NK-92 treated with Interleukin-12 subunit alpha and Interleukin-12 subunit beta, amount 100 ng/mL, for 24 hours (cell line): ENCODE measurements at places on chromosomes 2 and 18.

DNA sequence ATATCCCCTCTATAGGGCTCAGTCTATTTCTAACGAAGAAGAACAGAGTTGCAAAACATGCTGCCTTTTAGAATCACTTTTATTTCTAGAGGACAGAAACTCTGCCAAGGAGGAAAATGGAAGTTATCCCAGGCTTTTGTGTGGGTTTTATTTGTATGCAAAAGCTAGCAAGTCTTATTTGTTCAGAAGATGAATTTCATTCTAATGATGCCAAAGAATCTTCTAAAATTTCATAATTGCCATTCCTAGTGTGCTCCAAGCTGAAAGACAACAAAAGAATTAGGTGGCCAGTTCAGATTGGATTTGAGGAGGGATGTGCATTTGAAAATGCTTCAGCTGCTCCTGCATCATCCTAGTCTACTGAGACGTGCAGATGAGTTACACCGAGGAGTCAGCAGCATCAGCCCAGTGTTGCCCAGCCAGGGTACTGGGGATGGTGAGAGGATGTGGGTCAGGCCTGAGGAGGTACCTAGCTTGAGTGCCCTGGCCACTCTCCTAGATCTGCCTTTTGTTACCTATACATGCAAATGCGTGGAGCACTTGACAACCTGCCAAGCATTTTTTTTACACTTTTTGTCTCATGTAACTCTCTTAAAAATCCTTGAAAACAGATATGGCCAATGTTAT, 80.1 kb downstream of the KCNS3 start:
- DNase-seq: no peak

- DNase-seq: no peak
These were observed 50.7 kb downstream of the TRAPPC12 start for GRCh38 chr2:3430172-3430571.

- DNase-seq: no peak
These were observed 287.1 kb upstream of the ID2 start for GRCh38 chr2:8394569-8395359.

GRCh38 chr2:120959426-120959825, 223.8 kb downstream of the GLI2 start:
- no peak for DNase-seq

DNA sequence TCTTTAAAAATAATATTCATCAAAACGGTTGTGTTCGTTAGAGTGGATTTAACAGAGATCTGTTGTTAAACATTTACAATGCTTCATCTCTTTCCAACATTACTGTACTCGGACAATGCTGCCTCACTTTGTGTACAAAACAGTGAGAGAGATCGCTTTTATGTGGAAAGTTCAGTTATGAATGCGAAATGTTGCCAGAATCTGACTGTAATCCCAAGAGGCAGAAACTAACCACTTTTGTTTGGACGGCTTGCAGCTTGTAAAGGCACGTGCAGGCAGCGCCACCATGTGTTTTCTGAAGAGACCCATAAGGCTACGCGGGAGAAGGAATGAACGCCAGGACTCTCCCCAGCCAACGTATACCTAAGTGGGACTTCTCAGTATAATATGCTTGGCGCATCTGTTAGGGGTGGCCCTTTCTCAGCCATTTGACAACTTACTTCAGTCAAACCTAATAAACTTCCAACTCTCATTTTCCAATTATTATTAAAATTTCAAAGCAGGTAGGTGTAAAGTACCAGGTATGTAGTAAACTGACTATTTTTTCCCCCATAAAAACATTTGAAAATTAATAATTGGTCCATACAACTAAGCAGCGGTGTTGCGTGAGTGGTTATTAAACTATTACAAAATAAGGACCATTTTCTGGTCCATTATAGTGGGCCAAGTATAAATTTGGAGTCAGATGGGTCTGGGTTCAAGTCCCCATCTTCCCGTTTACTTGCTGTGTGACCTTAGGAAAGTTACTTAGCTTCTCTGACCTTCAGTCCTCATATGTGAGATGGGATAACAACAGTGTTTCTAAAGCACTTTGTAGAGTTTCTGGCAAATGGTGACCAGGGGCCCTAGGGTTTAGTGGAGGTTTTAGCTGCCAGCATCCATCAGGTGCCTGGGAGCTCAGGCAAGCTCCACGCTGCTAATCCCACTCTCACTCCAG, 5.6 kb upstream of the NAPG start:
- DNase-seq: no peak

- DNase-seq: no peak
These were observed 11.7 kb downstream of the PSTPIP2 start for GRCh38 chr18:46060359-46060841.

DNA sequence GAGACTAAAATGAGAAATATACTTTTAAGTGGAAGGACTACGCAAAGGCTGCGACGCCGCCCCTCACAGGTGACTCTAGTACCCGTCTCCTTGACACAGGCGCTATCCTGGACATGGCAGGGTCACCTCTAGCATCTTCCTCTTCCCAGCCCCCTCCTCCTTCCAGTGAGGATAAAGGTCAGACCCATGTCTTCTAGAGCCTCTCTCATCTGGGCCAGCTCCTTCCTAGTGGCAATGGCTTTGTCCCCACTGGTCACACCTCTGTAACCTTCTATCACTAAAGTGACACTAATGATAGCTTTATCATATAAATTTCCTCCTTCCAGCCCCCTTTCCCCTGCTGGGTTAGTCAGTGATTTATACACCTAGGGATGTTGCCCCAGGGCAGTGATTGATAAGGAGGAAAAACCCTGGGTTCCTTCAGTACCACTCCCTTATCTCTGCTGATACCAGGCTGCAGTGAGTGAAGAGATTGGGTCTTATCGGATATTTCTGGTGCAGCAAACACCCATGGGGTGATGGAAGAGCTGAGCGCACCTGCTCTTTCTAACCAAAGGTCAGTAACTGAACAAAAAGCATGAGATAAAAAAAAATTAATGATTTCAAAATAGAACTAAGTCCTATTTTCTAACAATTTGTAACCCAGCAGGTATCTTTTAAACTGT, 62.0 kb upstream of the FZD5 start:
- DNase-seq: no peak

DNA sequence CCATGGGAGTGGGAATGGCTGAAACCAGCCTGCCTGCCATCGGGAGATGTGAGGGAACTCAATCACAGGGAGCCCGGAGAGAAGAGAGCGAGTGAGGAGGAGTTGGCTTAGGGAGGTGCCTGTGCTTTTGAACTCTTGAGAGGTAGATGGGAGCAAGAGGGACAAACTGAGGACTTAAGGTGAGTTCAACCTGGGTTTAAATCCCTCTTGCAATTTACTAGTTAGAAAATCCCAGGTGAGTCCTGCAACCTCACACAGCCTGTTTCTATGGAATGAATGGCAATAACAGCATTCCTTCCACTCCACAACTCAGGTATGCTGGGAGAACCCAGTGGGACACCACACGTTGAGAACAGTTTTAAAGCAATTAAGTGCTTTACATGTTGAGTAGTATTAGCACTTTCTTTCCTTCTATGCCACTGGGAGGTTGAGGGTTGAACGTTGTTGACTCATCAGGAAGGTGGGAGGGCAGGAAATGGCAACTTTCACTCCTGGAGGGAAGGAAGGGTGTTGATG, 57.3 kb downstream of the VIT start:
- DNase-seq: no peak

- no peak for DNase-seq
These were observed 28.8 kb downstream of the ZBTB14 start for GRCh38 chr18:5266721-5267120.

DNA sequence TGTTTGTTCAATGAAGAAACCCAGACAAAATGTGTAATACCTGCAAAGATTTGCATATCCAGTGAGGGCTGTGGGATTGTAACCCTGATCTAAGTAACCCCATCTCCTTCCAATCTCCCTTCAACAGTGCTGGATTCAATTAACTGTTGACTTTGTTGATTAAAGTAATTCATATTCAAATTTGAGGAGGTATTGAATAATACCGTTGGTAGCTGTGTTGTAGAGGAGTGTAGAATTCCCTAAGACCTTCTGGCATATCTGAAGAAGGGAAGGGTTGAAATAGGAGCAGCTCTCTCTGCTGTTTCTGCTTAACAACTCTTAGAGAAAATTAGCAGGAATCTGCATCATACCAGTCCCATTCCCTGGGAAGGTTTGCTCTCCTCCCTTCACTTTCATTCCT, 28.2 kb downstream of the MAIP1 start:
- DNase-seq: no peak

- DNase-seq: no peak
These were observed 40.3 kb downstream of the TNFRSF11A start for GRCh38 chr18:62365420-62365819.

- no peak for DNase-seq
These were observed 13.4 kb upstream of the DLGAP1 start for GRCh38 chr18:4468511-4468910.

GRCh38 chr2:64273524-64274398, 129.5 kb upstream of the PELI1 start:
- DNase-seq: no peak

- DNase-seq: peak; percentile 31
These were observed 29.1 kb downstream of the ARMC9 start for GRCh38 chr2:231227310-231228162.

DNA sequence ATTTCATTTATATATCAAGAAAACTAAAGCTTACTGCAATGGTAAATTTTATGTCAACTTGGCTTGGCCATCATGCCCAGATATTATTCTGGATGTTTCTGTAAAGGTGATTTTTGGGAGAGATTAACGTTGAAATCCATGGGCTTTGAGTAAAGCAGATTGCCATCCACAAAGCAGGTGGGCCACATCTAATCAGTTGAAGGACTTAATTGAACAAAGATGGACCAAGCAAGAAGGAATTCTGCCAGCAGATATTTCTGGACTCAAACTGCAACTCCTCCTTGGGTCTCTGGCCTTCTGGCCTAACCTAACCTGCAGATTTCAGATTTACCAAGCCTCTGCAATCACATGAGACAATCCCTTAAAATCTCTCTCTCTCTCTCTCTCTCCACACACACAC, 77.8 kb downstream of the GYPC start:
- DNase-seq: no peak

DNA sequence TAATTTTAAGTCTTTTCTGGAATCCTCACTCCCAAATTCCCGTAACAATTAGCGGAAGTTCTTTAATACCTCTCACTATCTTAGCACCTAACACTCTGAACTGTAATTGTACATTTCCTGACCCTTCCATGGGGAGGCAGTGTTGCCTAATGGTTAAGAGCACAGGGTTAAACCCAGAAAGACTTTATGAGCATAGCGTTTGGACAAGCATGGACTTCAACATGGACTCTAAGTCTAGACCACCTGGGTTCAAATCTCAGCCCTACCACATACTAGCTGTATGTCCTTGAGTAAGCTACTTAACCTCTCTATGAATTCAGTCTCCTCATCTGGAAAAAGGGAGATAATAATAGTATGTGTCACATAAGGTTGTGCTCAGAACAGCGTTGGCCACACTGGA, 13.0 kb downstream of the ANTXR1 start:
- no peak for DNase-seq

- no peak for DNase-seq
These were observed 65.4 kb upstream of the MCFD2 start for GRCh38 chr2:46980786-46981573.

GRCh38 chr2:55519938-55520885, 694 bp downstream of the CFAP36 start:
- no peak for DNase-seq

GRCh38 chr2:120864981-120865380, 129.3 kb downstream of the GLI2 start:
- no peak for DNase-seq

DNA sequence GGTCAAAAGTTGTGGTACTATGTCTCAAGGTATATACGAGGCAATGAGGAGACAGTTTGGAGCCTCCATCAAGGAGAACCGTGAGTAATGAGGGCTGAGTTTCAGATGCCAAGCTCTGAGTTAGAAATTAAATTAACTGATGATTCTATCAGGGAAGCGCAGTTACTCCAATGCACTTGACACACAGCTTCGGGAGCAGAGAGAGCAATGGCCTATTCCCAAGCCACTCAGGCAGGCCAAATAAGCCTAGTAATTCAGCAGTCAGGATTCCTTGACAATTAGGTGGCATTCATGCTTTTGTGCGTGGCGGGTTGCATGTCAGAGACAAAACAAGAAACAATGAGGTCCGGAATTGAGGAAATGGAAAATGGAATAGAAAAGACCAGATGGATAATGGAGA, 123.2 kb downstream of the MMADHC start:
- no peak for DNase-seq

- DNase-seq: no peak
These were observed 300.2 kb downstream of the LPIN1 start for GRCh38 chr2:12046641-12047040.

- no peak for DNase-seq
These were observed 3.7 kb downstream of the TNS1 start for GRCh38 chr2:217998926-217999594.

DNA sequence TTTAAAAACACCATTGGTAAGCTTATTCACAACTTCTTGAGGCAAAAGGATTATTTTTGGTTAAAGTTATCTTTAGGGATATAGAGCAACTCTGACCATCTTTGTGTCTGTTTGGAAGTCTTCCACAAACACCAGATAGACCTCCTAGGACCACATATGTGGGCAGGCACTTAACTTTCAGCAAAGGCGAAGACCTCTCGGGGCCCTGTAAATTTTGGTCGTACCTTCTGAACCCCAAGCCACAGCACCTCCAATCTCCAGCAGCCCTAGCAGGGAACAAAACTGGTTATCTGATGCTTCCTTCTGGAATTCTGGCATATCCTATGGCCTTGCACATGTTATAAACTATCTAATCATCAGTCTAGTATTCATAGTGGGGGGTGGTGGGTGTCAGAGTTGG, 114.8 kb downstream of the MBD5 start:
- DNase-seq: no peak

- no peak for DNase-seq
These were observed 219.4 kb upstream of the REV1 start for GRCh38 chr2:99709229-99709628.

DNA sequence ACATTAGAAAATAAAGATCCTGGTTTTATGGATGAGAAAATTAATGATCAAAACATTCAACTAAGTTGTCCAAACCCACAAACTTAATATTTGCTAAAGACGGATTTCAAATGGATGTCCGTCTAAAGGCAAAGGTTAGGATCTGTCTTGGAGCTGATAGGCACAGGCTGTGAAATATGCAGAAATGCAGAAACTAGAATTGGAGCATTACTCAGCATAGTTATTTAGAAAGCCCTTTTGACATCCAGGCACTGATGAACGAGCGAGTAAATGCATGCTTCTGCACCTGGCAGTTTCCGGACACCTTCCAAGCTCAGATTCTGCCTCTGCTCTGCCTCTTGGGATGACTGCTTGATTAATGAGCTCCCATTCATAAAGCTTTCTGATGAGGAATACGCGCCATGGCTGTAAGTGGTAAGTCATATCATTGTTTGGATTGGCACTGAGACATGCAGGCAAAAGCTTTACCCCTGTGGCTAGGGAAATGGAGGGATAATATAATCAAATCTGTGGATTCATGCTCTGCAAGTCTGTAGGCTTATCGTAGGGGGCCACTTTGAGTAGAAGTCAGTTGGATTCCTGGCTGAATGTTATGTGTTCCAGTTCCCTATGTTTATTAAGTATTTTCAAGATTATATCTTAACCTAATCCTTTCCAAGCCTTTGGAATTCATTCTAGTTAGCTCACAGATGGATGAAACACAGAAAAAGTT, 2176.3 kb upstream of the CELF4 start:
- no peak for DNase-seq
